Activated naive CD8-positive, alpha-beta T cell treated with anti-CD3 and anti-CD28 coated beads, Interleukin-2, amount 10 ng/mL, durations not matched to agents 7 days and 5 days (primary cell): ENCODE measurements at places on chromosomes 3 and 15. TPM values are rescaled to one million over a fixed set of nuclear protein-coding genes. Genes with fewer than 3 reads are reported as not detected.

EFCC1 gene
- 0.23 TPM for total RNA-seq

CCDC32 gene
- total RNA-seq: 26.8 TPM

DNA sequence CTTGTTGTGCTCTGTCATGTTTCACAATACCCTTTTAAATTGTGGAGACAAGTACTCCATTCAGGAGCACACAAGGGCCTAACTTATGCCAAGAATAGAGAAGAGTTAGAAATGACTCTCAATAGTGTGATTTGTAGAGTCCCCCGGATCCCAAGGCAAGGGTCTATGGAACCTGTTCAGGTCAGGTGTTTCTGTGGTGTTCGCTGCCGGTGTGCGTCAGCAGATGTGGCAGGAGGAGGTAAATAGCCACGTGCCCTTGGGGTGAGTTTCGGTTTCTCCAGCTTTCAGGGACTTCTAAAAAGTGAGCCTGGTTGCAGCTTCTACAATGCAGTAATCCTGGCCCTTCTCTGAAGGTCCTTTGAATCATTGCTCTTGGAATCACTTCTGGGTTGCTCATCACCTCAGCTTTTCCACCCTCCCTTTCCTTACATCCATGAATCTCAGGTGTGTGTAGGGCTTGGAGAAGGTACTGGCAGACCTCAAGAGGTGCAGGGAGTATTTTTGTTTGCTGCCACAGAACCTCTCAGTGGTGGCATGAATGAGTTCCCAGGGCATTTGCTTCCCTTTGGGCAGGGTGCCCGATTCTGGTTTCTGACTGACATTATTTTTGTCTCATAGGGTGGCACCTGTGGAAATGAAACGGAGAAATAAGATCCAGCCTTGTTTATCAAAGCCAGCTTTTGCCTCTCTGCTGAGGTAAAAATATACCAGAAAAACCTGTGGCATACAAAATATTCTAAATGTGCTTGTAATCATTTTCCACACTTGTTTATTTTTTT is 7.3 kb downstream of the ST3GAL6 start:
- H3K4me1 ChIP-seq: peaks cover 9% of the 10 kb centered on the region
- peak overlapping the region; percentile 47 for H3K4me3 ChIP-seq
- H3K27me3 ChIP-seq: peaks cover 5% of the 10 kb centered on the region
- H3K36me3 ChIP-seq: peaks cover 2% of the 10 kb centered on the region
- no peak overlapping the region for H3K27ac ChIP-seq

GRCh38 chr3:171480526-171480925 is 20.3 kb upstream of the TNIK start:
- no peak for DNase-seq
- no peaks in the 10 kb centered on the region for H3K27me3 ChIP-seq
- H3K27ac ChIP-seq: peak overlapping the region; percentile 73
- H3K4me1 ChIP-seq: peaks cover 11% of the 10 kb centered on the region
- peak overlapping the region; percentile 14 for H3K4me3 ChIP-seq

GRCh38 chr3:77348244-77348855 is 308.5 kb downstream of the ROBO2 start:
- no peak overlapping the region for H3K27ac ChIP-seq
- H3K27me3 ChIP-seq: no peaks in the 10 kb centered on the region
- H3K36me3 ChIP-seq: no peaks in the 10 kb centered on the region
- H3K4me1 ChIP-seq: no peaks in the 10 kb centered on the region
